ENCODE measurements at places on chromosomes 2 and 18.

GRCh38 chr18:23982155-23983079 is 32.1 kb upstream of the TTC39C start:
- DNase-seq, result no peak

GRCh38 chr2:22487541-22487940 is 897.4 kb upstream of the KLHL29 start:
- DNase-seq, result no peak

DNA sequence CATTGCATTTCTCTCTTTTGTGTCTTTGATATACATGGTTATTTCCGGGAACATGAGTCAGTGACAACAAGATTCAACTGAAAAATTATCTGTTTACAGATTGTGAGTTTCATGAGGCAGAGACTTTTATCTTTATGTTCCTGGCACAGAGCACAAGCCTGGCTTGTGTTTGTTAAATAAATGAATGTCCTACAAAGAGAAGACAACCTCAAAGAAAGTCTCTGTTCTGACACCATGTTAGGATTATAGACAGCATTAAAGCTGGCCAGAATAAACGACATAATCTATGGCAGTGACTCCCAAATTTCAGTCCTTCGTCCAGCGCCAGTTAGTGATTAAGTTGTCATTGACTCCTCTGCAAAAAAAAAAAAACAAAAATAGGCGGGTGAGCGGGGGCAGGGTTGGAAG is 97.4 kb upstream of the DNAJC10 start:
- no peak for DNase-seq

GRCh38 chr18:37873416-37873815 is 307.8 kb upstream of the CELF4 start:
- no peak for DNase-seq

GRCh38 chr2:216486271-216486670 is 12.4 kb upstream of the RPL37A start:
- no peak for DNase-seq

- DNase-seq, result no peak
Measured at GRCh38 chr2:101382442-101382841, 4.9 kb downstream of the CREG2 start.

- no peak for DNase-seq
Measured at GRCh38 chr2:127560931-127561280, 25.4 kb downstream of the MYO7B start.
